ENCODE measurements at places on chromosomes 16 and 17. TPM values are rescaled to one million over a fixed set of nuclear protein-coding genes. Genes with fewer than 3 reads are reported as not detected.

GRCh38 chr16:66569131-66569530 is 2.9 kb downstream of the CMTM1 start:
- ATAC-seq, result no peak

The PNPO gene
- total RNA-seq, result 33.7 TPM

The TBC1D3C gene
- not detected for total RNA-seq

The KRTAP1-1 gene
- total RNA-seq, result not detected

GRCh38 chr16:29876594-29877249 is 13.7 kb upstream of the CDIPT start:
- peak; percentile 46 for ATAC-seq

GRCh38 chr17:80646328-80646727 is 101.7 kb downstream of the RPTOR start:
- no peak for ATAC-seq

DNA sequence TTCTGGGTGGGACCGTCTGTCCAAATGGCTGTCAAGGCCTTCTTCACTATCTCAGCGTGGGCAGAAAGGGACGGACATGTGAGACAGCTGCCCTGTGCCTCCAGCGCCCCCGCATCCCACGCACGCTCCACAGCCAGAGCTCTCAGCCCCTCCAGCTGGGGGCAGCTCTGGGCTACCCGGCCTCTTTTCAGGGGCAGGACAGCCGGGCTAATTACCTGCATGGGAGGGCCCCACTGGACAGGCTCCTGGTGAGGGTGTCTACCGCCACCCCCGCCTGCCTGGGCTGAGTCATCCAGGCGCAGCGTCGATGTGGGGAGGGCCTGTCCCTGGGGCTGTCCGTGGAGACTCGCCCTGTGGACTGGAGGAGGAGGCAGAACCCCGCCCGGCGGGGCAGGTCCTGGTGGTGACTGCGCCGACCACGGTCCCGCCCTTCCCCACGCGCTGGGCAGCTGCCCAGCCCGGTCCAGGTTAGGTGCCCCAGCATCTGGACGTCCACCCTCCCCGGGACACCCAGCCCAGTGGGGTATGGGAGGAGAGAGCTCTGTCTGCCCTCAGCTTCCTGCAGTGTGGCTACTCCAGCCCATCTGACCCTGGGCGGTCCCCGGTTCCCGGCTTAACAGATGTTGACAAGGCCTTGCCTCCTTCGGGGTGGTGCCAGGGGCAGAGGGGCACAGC is 5.9 kb upstream of the METRNL start:
- peak; percentile 78 for ATAC-seq

DNA sequence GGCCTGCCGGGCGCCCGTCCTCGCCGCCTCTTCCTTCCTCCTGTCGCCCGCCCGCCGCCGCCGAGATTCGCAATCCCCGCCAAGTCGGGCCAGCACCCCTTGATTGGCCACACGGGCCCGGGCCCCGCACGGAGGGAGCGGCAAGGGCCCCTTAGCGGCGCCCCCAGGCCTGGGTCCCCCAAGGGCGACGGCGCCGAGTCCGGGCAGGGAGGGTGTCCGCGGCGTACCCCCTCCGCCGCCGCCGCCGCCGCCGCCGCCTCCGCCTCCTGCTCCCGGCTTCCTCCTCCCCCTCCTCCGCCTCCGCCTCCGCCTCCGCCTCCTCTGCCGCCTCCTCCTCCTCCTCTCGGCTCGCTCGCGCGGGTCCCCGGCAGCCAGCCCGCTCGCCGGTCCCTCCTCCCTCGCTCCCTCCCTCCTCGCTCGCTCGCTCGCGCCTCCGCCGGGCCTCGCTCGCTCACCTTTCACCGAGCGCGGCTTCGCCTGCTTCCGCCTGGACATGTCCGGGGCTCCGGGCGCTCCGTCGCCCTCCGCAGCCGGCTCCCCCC is 561 bp downstream of the ZNF423 start:
- peak; percentile 41 for ATAC-seq

GRCh38 chr16:67055712-67056487 is 27.0 kb downstream of the CBFB start:
- peak; percentile 90 for ATAC-seq

The TBC1D3H gene
- not detected for total RNA-seq

DNA sequence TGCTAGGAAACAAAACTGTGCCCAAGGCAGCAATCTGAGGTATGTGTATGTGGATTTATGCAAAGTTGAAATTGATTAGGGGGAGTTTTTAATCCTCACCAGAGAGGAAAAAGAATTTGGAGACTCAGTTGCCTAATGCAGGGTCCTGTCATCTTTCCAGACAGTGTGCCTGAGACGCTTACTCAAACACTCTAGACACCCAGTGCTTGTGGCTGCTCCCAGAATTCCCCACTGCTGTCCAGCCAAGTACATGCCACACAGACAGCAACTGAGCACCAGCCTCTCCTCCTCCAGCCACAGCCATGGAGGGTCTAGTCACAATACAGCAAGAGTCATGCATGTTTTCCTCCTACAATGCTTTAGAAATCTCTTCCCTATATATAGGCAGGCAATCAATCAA is 118.1 kb downstream of the HIC1 start:
- ATAC-seq, result no peak

- no peak for ATAC-seq
Observed at GRCh38 chr16:79284766-79285165, 315.8 kb downstream of the MAF start.

GRCh38 chr17:8152112-8152775 is at the start of gene PER1:
PER1 (minus strand) TSS chr17:8152404; CDS start chr17:8150706, 1,698 bp downstream.
- ATAC-seq, result peak; percentile 52

The SLX4 gene
- total RNA-seq, result 10.8 TPM

The DLX4 gene
- total RNA-seq, result 0.61 TPM

GRCh38 chr16:86089334-86089900 is 190.5 kb downstream of the IRF8 start:
- no peak for ATAC-seq

The FSCN2 gene
- total RNA-seq, result 0.93 TPM

The KRTAP4-3 gene
- not detected for total RNA-seq

The KRTAP4-6 gene
- total RNA-seq, result not detected

DNA sequence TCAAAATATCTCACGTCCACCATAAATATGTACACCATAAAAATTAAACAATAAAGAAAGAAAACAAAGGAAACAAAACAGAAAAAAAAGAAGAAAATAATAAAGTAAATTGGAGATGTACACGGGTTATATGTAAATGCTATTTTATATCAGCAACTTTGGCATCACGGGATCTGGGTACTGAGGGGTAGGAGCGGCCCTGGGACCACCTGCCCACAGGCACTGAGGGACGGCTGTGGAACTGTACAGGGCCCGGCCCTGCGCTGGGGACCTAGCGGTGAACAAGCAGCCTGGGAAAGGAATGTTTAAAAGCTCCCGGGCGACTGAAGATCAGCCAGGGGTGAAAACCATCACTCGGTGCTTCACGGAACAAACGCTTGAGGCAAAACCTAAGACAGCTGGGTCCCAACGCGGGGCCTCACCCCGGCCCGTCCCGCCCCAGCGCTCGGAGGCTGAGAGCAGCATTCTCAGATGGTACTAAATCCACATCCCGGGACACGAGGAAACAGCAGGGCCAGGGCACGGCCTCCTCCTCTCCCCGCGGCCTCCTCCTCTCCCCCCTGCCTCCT is 31.2 kb downstream of the NXN start:
- no peak for ATAC-seq

The PTX4 gene
- total RNA-seq, result not detected

- ATAC-seq, result peak; percentile 24
Observed at GRCh38 chr17:60356940-60357339, 35.0 kb downstream of the USP32 start.

DNA sequence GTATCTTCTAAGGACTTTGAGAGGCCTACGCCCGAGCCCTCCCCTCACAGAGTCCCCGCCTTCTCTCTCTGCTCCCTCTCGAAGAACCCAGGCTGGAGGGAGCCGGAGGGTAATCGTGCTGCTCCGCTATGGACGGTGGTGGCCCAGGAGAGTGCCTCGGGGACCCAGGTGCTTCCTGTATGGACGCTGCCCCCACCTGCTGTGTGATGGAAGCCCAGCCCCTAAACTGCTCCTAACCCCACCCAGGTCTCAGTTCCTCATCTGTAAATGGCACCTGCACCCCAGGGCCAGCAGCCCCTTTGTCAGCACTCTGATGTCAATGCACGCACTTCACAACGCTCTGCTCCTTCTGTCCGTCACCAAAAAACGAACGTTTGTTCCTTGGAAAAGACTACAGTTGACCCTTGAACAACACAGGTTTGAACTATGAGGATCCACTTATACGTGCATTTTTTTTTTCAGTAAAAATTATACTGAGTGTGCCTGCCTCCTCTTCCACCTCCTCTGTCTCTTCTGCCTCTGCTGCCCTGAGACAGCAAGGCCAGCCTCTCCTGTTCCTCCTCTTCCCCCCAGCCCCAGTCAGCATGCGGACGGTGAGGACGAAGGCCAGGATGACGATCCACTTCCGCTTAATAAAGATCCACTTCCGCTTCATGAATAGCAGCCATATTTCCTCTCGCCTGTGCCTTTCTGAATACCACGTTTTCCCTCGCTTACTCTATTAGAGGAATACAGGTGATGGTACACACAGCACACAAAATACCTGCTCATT is 118.3 kb downstream of the BANP start:
- no peak for ATAC-seq

The TP53TG3 gene
- total RNA-seq, result not detected

- no peak for ATAC-seq
Observed at GRCh38 chr16:26464576-26465266, 602.0 kb upstream of the C16orf82 start.

The GHDC gene
- total RNA-seq, result 19.6 TPM

DNA sequence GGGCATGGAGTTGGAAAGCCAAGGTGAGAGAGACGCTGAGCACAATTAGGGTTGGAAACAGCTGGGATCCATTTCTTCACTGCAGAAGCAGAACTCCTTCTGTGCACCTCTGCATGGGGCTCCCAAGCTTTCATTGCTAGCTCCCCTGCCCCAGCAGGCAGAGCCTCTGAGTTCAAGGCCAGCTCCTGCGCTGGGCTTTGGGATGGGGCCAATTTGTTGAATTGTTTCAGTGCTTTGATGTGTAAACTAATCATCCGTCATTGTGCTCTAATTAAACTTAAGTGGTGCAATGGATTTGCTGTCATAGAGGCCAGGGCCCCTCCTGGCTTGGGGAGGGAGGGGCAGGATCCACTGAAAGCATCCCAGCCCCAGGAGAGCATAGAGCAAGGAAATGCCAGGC is 13.5 kb upstream of the LYRM9 start:
- no peak for ATAC-seq

The CCDC200 gene
- total RNA-seq, result 1.1 TPM

DNA sequence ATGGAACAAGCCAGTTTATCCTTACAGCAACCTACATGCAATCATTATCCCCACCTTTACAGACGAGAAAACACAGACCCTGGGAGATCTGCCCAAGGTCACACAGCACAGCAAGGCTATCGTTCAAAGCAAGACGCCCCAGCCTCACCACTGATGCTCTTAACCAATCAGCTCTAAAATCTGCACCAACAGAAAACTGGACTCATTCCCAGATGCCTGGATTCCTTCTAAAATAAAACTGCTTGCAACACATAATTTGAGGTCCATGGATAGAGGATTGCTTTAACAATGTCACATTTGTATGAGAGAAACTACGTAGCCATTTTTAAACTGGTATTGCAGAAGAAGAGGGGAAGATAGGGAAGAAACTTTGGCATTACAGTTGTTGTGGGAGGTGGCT is 6.8 kb downstream of the COTL1 start:
- no peak for ATAC-seq

- ATAC-seq, result no peak
Observed at GRCh38 chr16:67961551-67961957, 6.9 kb downstream of the SLC12A4 start.

The TBC1D3E gene
- not detected for total RNA-seq

- no peak for ATAC-seq
Observed at GRCh38 chr17:63096426-63096825, 130.4 kb downstream of the TANC2 start.

The TBX6 gene
- total RNA-seq, result 1.1 TPM

The ETV4 gene
- total RNA-seq, result 0.61 TPM

The GOSR1 gene
- 45.2 TPM for total RNA-seq

- ATAC-seq, result no peak
Observed at GRCh38 chr16:70788668-70789594, 12.0 kb downstream of the VAC14 start.

GRCh38 chr17:64533784-64534183 is 27.0 kb downstream of the CEP95 start:
- ATAC-seq, result no peak

The FNDC8 gene
- total RNA-seq, result not detected

The BICDL2 gene
- 12.1 TPM for total RNA-seq

DNA sequence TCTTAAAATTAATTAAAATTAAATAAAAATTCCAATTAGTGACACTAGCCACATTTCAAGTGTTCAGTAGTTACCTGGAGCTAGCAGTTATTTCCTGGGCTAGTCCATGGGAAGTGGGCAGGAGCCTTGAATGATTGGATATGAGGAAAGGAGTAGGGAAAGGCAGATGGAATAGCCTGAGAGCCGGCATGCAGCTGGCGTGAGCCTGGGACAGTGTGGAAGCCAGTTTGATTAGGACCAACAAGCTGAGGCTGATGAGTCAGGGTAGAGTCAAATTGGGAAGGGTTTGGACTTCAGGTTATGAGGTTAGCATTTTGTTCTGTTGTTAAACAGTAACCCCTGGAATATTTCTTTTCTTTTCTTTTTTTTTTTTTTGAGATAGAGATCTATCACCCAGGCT is 15.3 kb upstream of the GNA13 start:
- ATAC-seq, result no peak

The KSR1 gene
- total RNA-seq, result 46.1 TPM

- no peak for ATAC-seq
Observed at GRCh38 chr16:22970209-22970865, 156.4 kb downstream of the HS3ST2 start.

DNA sequence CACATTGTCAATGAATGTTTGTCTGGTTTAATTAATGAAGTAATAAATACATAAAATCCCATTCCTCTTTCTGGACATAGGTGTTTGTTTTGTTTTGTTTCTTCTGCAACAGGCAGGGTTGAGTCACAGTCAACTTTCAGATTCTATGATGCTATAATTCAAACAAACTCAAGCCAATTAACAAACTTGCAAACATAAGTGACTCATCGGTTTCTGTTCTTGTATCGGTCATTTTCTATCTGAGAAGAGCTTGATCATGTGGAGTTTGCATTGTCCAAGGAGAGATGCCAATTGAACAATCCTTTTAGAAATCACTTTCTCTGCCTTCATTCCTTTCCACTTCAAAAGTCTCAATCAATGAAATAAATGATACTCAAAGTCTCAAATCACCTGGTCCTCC is 294.2 kb upstream of the C16orf82 start:
- ATAC-seq, result peak; percentile 83

DNA sequence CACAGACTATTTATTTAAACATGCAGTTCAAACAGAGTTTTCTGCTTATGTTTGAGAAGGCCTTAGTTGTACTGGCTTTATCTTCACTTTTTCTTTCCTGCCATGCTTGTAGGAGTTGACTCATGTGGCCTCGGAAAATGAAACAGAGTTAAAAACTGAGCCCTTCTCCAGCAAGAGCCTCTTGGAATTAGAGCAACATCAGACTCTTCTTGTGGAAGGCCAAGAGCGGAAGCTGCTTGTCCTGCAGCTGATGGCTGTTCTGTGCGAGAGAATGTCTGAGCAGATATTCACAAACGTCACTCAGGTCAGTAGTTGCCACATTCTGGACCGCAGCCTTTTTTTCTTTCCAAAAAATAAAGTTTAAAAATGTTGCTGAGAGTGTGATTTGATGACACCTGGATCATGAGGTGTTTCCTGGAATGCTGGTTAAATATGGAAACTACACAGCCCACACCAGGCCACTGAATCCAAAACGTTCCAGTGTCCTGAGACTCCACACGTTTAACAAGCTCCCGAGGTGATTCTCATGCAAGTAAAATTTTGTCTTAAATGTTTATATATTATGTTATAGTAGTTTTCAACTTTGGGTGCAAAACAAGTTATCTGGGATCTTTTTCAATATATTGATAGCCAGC is 65.9 kb downstream of the TANGO6 start:
- no peak for ATAC-seq

- ATAC-seq, result no peak
Observed at GRCh38 chr17:47188271-47188875, 722 bp downstream of the CDC27 start.

All from activated T-helper 17 cell treated with anti-CD3 and anti-CD28 coated beads, Interleukin-2, amount 50 U/mL, for 72 hours (primary cell).